ENCODE measurements at places on chromosomes 13 and 19. TPM values are rescaled to one million over a fixed set of nuclear protein-coding genes. Genes with fewer than 3 reads are reported as not detected.

The ATP8B3 gene
- 11.7 TPM for total RNA-seq

The RGCC gene
- total RNA-seq = 216 TPM

The PRRG2 gene
- 2.3 TPM for total RNA-seq

The USHBP1 gene
- 0.43 TPM for total RNA-seq

The TBC1D17 gene
- 53.0 TPM for total RNA-seq

Measured in activated naive CD4-positive, alpha-beta T cell treated with anti-CD3 and anti-CD28 coated beads, Interleukin-2, amount 50 U/mL, for 72 hours (primary cell).